ENCODE measurements at places on chromosomes 2 and 18. TPM values are rescaled to one million over a fixed set of nuclear protein-coding genes. Genes with fewer than 3 reads are reported as not detected.

MBOAT2 gene
- total RNA-seq = 2.0 TPM

- DNase-seq = no peak
Observed at GRCh38 chr2:174916270-174916930, 88.8 kb downstream of the CHN1 start.

DNA sequence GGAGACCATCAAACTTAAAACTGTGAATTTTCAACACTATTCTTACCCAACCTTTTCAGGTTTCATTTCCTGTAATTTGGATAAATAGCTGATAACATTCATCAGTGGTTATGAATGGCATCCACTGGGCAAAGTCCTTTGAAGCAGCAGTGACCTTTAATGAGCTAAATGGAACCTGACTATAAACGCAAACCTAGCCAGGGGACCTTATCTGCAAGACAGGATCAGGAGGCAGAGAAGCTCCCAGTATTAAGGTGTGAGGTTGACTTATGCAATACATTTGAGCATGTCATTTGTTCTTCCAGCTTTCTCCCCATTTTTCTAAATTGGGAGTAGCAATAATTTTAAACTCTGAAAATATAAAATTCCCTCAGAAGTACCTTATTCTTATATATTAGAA, 38.4 kb downstream of the CREG2 start:
- DNase-seq = no peak

DNA sequence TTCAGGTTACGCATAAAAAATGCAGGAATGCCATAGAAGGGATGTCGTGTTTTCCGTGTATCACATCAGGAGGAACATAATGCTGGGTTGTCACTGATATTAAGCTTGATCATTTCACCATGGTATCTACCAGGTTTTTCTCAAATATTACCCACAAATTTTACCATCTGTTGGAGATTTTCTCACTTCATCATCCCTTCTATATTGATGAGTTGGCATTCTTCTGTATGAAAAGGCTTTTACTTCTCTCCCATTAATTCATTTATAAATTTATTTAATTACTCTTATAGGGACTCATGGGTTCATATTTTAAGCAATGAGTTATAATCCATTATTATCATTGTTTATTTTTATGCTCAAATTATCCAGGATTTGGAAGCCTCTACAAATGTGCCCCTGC, 608.2 kb downstream of the EPHA4 start:
- DNase-seq = no peak

ABCG8 gene
- total RNA-seq = not detected

DNA sequence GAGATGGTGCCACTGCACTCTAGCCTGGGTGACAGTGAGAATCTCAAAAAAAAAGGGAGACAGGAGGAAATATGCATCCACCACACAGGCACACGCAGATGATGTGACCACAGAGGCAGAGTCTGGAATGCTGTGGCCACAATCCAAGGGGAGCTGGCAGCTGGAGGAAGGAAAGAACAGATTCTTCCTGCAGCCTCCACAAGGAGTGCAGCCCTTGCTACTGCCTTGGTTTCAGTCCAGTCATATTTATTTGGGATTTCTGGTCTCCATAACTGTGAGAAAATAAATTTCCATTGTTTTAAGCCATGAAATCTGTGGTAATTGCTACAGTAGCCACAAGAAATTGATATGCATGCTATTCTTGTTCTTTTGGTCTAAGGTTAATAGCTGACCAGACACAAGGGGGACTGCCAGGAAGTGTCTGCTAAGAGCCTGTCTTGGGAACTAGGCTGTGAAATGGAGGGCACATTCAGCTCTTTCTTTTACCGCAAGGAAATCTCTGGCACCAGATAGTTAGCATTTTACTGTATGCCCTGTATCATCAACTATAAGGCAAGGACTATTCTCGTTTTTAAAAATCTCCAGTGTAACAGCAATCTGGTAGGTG, 133.1 kb upstream of the SEC11C start:
- no peak for DNase-seq

THAP4 gene
- total RNA-seq = 31.4 TPM

- no peak for DNase-seq
Observed at GRCh38 chr2:8334866-8335325, 347.0 kb upstream of the ID2 start.

GRCh38 chr2:118309257-118309945, 221.1 kb downstream of the INSIG2 start:
- DNase-seq = no peak

DNA sequence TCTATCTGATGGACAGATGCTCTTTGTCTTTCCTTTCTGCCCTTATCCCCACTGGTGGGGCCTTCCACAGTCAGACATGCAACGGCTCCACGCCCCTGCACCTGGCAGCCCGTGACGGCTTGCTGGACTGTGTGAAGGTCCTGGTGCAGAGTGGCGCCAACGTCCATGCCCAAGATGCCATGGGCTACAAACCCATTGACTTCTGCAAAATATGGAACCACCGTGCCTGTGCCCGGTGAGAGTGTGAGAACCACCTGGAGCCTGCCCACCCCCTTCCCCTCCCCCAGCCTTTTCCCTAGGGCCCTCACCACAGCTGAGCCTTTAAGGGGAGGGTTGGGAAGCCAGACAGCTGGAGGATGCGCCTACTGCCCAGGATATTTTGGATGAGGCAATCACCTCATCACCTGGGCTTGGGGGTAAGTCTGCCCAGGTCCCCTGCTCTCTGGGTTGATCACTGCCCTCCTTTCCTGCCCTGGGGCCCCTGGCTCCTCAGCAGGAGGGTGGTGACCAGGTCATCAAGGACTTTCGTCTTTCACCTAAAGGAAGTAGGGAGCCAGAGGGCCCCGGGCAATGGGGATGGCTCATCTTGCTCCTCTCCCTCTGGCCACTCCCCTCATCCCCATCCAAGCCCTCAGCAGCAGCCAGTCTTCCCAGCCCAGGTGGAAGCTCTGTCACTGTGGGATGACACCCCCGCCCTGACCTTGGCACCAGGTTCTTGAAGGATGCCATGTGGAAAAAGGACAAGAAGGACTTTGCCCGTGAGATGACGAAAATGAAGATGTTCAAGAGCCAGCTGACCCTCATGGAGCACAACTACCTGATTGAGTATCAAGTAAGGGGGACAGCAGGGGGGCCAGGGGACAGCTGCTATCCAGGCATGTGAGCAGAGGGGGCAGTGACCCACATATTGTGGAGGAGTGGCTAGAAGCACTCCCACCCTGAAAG, 3.7 kb downstream of the ANKRD53 start:
- no peak for DNase-seq

CREG2 gene
- not detected for total RNA-seq

C2orf66 gene
- total RNA-seq = not detected

HOXD4 gene
- not detected for total RNA-seq

PHOSPHO2 gene
- 4.5 TPM for total RNA-seq

DNA sequence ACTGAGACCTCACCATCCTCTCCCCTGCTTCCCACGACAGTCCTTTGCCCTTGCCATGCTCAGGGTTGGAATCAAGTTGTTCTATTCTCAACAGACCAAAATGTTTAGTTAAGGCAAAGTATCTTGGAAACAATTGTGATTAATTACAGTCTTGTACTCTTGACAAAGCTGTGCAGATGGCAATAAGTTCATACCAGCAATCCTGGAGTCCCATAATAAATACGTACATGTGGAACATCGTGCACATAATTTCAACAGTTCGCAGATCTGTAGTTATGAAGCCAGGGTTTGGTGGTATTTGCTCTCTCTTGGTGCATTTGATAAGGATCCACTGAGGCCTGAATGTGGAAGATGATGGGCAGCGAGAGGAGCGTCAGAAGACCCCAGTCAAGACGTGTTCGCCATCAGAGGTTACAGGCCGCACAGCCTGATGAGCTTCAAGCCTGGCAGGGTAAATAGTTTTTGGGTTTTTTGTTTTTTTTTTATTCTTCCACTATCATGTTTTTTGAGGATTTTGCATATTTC, 52.9 kb upstream of the EML6 start:
- no peak for DNase-seq

DNA sequence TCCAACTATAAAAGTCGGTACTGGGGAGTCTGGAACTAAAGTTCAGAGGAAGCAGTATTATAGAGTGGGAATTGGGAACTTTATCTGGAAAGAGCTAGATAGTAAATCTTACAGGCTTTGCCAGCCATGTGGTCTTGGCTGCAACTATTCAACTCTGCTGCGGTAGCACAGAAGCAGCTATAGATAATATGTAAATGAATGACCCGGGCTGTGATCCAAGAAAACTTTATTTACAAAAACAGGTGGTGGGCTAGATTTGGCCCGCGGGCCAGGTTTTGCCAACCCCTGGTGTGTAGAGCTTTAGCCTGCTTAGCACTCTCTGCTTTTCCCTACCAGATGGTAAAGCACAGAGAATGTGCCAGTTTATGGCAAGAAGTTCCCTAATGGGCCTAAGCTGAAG, 70.8 kb downstream of the TNP1 start:
- DNase-seq = no peak

GRCh38 chr2:152097290-152097800, 1.5 kb downstream of the CACNB4 start:
- no peak for DNase-seq

Measured in CD4-positive, alpha-beta T cell (primary cell).